ENCODE measurements at places on chromosomes 11 and 22.
A peak's percentile ranks its signal among the peaks of the same experiment; 100 is the strongest.

GRCh38 chr11:57971272-57972012 is 52.2 kb upstream of the OR9Q1 start:
- DNase-seq, result no peak

DNA sequence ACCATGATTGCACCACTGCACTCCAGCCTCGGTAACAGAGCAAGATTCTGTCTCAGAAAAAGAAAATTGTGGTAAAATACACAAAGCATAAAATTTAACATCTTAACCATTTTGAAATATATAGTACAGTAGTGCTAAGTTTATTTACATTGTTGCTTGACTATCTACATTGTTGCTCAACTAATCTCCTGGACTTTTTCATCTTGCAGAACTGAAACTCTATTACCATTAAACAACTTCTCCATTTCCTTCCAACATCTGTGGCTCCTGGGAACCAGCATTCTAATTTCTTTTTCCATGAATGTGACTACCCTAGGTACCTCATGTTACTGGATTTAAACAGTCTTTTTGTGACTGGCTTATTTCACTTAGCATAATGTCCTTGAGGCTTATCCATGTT is 13.5 kb upstream of the VWA5A start:
- DNase-seq, result no peak

GRCh38 chr11:100878474-100878873 is 191.4 kb downstream of the ARHGAP42 start:
- no peak for DNase-seq

- no peak for DNase-seq
Measured at GRCh38 chr11:77309401-77310085, 8.1 kb upstream of the GDPD4 start.

- no peak for DNase-seq
Measured at GRCh38 chr11:1731451-1732059, 18.8 kb downstream of the IFITM10 start.

DNA sequence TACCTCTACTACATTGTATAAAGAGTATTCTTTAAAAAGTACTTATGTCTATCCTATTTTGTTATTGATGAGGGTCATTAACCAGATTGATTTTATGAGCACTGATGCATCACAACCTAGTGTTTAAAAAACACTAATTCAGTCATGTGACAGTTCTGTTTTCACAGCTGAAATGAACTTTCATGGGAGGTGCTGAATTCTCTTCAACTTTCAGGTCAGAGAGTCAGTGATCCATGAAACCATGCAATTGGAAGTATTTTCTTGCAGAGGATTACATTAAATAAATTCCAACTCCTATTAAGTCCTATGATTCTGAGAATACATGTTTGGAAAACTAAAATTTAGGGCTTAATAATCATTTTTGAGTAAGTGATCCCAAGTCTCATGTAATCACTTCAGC is 889.4 kb downstream of the KCNA4 start:
- no peak for DNase-seq

GRCh38 chr11:65427691-65428577 is 5.3 kb downstream of the NEAT1 start:
- DNase-seq, result peak; percentile 65

- no peak for DNase-seq
Measured at GRCh38 chr22:17955590-17956379, 68.6 kb downstream of the MICAL3 start.

GRCh38 chr11:69097263-69097662 is 48.5 kb downstream of the TPCN2 start:
- DNase-seq, result no peak

- no peak for DNase-seq
Measured at GRCh38 chr11:44104481-44105294, 9.2 kb downstream of the EXT2 start.

Data from left lobe of liver (tissue), 2 donors.